ENCODE measurements at places on chromosomes 13 and 19.

GRCh38 chr13:113393226-113393562 is 29.3 kb upstream of the GRTP1 start:
- DNase-seq = no peak

- no peak for DNase-seq
Measured at GRCh38 chr19:19202707-19203011, 555 bp downstream of the NR2C2AP start.

- DNase-seq = no peak
Measured at GRCh38 chr13:28467034-28467433, 27.9 kb downstream of the FLT1 start.

DNA sequence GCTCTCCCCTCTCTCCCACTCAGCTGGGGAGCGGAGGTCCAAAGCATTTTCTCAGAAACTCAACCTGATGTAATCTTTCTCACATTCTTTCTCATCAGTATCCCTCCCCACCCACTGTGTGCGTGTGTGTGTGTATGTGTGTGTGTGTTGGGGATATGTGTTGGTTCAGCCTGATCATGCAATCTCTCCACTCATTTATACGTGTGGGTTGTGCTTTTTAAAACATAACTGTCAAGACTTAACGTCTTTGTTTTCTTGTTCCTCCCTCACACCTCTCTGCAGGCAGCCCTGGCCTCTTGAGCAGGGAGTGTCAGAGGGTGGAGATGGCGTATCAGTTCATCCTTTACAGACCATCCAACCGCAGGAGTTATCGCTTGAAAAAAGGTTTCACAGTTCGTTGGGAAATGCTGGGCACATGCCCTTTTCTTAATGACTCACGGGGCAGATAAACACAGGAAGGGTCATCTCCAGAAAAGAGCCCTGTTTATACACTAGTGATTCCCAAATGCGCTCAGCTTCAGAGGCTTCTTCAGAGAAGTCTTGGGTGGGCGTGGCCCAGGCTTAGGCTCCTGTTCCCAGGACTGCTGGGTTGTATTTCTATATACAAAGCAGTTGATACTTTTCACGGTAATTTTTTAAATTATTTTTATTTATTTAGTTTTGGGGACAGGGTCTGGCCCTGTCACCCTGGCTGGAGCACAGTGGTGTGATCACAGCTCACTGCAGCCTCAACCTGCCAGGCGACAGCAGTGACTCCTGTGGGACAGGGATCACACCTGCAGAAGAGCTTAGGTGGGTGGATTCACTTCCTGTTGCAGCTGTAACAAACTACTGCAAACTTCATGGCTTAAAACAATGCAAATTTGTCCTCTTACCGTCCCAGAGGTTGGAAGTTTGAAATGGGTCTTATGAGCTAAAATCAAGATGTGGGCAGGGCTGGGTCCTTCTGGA is 60.3 kb downstream of the CCDC70 start:
- no peak for DNase-seq

DNA sequence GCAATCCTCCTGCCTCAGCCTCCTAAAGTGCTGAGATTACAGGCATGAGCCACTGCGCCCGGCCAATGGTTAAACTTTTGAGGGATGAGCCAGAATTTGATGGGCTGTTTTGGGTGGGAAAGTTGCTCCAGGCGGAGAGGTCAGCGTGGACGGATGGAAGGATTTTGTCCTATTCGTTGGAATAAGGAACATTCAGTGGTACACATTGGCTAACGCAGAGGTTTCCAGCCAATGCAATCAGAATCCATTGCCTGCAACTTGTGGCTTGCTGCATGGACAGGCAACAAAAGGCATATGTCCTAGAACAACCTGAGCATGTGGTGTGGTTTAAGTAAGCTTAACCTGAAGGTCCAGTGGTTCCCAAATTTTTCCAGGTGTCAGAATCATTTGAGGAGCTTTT is 35.5 kb upstream of the C1QTNF9 start:
- no peak for DNase-seq

- no peak for DNase-seq
Measured at GRCh38 chr19:54254195-54254906, 2.7 kb downstream of the LILRB5 start.

DNA sequence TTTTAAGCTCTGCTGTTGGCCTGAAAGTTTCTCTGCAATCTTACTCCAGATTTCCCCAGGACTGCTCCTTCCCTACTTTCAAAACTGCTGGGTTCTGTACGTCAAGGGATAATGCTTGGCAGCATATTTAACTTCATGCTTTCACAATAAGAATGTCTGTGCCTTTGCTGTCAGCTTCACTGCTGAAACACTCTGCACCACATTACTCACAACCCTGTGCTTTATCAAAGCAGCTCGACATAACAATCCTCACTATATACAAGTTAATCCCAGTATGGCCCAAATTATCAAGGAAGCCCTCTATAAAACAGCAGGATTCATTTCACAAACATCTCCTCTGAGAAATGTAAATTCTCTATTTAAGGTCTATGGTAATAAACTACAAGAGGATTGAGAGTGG is 17.5 kb downstream of the LATS2 start:
- DNase-seq = no peak

DNA sequence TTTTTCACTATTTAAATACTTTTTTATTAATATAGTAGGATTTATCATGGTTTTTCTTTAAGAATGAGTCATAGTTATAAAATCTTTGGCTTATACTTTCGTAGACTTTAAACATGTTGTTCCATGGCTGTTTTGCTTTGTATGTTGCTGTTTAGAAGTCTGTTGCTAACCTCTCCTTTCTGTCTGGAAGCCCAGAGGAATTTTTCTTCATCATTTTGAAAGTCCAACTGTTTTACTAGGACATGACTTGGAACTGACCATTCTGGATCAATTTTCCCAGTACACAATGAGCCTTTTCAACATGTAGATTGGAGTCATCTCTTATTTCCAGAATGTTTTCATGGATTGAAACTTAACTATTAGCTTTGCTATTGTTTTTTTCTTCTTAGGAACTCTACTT is 7.9 kb downstream of the CAB39L start:
- no peak for DNase-seq

DNA sequence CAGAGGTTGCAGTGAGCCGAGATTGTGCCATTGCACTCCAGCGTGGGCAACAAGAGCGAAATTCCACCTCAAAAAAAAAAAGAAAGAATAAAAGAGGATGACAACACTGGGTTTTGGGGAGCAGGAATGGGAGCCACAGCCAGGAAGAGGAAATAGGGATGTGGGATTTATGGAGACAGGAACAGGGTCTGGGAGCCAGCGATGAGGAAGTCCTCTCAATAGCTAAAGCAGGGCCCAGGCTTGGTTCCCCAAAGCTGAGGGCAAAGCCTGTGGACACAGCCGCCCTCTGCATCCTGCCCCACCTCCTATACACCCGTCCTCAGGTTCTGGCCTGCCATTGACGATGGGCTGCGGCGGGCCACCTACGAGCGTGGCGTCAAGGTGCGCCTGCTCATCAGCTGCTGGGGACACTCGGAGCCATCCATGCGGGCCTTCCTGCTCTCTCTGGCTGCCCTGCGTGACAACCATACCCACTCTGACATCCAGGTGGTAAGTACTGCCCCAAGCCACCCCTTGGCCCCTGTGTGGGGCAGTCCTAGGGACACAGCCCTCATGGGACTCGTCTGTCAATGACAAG is 13.6 kb downstream of the HIPK4 start:
- DNase-seq = no peak

- no peak for DNase-seq
Measured at GRCh38 chr13:25882466-25883357, 169.1 kb downstream of the SHISA2 start.

DNA sequence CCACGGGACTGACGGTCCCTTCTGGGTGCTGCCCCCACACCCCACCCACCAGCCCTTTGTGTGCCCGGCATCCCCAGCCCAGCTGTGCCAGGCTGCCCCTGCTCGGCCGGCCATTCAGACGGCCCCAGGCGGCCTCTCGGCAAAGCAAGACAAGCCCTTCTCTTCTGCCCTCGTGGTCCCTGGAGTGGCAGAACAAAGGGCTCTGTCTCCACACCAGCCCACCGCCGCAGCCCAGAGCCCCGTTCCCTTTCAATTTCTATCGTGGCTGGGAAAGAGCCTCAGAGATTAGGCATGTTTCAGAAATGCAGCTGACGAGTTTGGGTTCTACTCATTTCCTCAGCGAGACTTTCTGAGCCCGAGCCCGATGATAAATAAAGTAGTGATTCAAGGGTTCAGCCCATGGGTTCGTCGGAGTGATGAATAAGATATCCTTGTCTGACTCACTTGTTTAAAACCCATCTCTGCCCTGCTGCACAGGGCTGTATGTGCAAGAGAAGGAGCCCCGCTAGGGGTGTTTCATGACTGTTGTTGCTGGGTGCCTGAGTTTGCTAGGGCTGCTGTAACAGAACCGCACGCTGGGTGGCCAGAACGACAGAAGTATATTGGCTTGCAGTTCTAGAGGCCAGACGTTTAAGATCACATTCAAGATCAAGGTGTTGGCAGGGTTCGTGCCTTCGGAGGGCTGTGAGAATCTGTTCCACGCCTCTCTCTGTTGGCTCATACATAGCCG is 4.3 kb downstream of the MYO9B start:
- no peak for DNase-seq

DNA sequence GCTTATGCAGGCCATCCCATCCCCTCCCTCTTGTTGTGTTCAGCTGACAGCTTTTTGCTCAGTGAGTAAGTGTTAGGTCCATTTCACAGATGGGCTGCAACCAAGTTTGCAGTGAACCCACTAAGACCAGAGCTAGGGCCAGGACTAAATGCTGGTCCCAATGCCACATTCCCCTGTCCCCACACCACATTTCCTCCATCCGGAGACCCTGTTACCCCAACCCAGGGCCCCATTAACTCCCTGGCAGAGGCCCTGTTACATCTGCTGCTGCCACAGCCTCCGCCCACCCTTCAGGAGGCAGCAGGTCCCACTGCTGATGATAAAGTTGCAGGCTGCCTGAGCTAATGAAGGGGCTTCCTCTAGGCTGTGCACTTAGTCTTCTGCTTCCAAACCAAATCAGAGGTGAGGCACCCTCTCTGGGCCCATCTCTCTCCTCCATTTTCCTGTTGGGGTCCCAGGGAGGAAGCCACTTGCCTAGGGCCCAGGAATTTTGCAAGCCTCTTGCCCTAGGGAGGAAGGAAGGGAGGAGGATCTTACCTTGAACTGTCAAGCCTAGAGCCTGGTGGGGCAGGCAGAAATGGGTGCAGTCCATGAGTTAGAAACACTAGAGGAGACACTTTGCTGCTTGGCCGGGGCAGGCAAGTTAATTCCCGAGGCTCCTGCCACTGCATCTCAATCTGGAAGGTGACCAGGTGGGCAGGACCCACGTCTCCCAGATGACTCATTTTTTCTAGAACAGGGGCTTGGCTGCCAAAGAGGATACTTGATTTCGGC is 3.4 kb upstream of the USF2 start:
- DNase-seq = no peak

DNA sequence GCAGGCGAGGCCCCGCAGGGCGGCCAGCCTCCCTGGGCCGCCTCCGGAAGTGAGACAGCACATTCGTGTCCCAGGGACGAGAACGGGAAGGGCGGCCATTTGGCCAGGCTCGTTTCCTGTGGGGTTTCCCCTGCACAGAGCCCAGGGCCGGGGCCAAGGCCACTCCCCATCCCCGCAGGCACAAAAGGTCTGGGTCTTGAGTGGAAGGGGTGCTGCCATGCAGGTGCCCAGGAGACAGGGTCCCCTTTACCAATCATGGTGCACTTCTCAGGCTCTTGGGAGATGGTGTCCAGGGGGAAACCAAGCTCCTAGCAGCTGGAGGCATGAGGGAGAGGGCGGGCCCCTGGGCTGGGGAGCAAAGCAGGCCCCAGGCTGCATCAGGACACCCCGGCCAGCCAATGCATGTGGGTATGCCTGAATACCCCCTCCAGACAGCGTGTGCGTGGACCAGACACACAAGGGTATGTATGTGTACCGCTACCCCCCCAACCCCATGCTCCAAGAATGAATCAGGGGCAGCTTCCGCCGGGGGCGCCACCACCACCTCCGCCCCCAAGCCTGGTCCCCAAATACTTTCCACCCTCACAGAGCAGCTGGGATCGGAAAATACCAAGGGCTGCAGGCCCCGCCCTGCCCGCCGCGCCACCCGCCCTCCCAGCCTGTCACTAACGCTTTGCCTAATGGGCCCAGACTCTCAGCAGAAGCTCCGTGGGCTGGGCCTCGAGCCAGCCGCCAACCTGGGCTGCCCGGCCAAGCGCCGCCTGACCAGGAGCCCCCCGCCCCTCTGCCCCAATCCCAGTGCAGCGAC is 37.6 kb upstream of the NANOS3 start:
- DNase-seq = no peak

- DNase-seq = no peak
Measured at GRCh38 chr13:89784161-89784809, 1563.2 kb upstream of the MIR17HG start.

- DNase-seq = peak; percentile 50
Measured at GRCh38 chr19:28292822-28293500, 920.0 kb downstream of the UQCRFS1 start.

DNA sequence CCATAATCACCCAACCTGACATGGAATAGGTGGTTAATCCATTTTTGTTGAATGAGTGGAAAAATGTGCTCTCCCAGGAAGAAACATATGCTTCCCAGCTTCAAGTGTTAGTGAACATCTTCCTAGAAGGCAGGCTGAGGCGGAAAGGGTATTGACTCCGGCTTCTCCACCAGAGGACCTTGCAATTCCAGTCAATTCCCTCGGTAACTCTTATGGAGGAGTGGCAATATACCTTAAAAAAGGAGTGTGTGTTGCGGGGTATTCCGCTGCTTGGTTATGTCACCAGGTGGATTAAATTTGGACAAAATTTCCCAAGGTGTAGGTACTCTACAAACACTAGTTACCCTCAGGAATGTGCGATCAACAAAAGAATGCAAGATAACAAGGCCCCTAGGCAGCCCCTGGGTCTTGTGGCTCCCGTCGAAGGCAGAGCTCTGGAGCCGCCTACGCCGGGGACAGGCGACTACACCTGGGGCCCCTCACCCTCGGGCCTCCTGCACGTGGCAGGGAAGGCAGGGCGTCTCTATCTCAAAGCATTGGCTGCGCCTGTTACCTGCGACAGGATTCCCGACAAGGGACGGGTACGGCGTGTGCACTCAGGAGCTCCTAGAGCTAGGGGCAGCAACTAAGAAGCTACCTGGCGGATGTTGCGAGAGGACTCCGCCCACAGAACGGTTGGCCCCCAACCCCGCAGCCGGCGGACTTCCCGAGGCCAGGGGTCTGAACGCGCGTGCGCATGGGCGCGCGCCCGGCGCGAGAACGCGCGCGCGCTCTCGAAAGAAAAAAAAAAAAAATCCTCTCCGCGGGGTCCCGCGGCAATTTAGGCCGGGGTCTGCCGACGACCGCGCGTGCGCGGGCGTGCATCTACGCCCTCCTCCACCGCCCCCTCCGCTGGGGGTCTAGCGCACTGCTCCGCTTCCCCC is at the start of gene WDR87:
WDR87 (minus strand) TSS at position 649 of the 923 bp plus-strand sequence. CDS start 8,355 bp downstream, outside the sequence.
- DNase-seq = peak; percentile 82

DNA sequence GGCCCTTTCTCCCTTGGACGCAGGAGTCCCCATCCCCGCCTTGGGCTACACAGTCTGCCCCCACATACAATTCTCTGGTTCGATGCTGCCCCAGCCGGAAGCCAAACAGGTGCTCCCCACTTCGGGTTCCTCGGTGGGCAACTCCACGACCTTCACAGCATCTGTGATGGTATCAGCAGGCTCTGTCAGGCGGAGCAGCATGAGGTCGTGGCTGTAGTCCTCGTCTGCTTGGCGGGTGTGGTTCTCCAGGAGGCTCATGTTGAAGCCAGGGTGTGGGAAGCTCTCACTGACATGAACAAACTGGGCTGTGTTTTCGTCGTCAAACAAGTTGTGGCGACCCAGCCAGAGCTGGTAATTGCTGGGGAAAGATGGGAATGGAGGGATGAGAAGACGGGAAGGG is 3.5 kb downstream of the KLK1 start:
- DNase-seq = no peak

All from iPS DF 6.9 (cell line).